ENCODE measurements at places on chromosomes 4 and X.

GRCh38 chr4:69668680-69669079 lies 15.6 kb upstream of the UGT2A1 start:
- DNase-seq, result no peak

DNA sequence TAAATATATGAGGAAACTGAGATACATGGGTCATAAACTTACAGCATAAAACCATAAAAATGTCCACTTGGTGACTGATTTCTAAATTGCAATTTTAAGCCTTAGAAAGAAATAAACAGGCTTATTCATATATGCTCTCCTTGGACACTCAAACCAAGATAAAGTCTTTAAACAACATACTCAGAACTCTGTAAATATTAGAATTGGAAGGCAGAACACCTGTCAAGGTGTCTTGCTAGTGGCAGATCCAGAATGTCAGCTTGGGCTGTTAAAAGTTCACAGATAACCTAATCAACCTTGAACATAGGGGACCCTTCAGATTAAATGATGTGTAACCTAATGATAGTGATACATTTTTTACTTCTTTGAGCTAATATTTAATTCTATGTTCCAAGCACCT lies 208.1 kb upstream of the ARSJ start:
- DNase-seq, result no peak

GRCh38 chrX:108177351-108178142 lies 86.0 kb downstream of the ATG4A start:
- no peak for DNase-seq

GRCh38 chr4:110296892-110297291 lies 98.5 kb upstream of the ELOVL6 start:
- no peak for DNase-seq

DNA sequence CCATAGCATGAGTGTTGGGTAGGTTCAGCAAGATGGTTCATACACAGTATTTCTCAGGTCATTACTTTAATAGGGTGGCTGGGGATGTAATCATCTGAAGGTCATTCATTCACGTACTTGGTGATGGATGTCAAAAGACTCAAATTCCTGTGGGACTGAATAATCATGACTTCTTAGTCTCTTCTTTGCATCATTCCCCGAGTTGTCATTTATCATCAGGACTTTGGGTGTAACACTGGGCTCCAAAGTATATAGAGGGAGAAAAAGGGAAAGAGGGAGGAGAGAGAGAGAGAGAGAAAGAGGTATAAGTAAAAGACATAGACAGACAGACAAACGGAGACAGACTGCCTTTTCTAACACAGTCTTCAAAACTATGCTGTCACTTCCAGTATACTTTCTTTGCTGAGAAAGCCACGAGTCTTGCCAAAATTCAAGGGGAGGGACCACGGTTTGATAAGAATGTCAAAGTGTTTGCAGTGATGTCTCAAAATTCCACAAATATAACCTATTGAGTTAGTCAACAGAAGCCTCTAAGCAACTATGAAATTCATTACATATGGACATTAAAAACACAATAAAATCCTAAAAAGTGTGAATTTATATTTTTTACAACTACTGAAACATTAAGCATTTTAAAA lies 55.9 kb downstream of the UGT2A3 start:
- DNase-seq, result no peak

DNA sequence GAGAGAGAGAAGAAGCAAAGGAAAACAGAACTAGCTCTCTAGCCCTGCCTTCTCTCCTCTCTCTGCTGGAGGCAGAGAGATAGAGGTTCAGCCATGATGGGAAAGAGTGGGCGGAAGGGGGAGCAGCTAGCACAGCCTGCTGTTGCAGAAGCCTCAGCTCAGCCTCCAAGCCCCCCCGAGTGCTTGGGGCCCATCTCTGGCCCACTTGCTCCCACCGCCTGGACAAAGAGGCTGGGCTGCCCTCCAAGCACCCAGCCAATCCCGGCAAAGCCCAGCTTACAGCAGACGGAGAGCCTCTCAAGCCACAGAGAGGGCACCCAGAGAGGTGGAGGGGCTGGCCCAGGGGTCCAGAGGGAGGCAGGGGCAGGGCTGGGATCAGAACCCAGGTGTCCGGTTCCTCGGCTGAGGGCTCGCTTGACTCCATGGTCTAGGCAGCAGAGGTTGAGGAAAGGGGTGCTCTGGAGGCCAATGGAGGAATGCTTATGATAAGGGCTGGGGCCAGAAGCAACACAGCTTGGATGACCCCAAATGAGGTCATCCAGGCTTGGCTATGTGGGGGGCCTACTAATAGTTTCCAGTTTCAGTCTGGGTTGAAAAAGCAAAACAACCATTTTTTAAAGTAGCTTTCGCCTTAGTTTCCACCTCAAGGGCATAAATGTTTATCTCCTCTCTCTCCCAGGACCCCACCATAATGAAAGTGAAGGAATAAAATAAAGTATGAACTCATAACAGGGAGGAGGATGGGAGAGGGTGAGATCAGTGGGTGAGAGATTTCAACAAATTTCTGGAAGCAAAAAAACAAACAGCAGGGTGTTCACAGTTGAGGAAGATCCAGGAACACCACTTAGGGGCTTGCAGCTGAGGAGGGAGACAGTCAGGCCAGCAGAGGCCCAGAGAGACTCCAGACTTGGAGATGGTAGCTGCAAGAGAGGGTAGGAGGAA lies 24.9 kb upstream of the IQSEC2 start:
- DNase-seq, result no peak

Data from stimulated activated CD4-positive, alpha-beta T cell treated with anti-CD3 and anti-CD28 coated beads, Interleukin-1b, Interleukin-23, amount 100 ng/mL, for 1 hour (primary cell).